ENCODE measurements at places on chromosomes 2 and 18.
A peak's percentile ranks its signal among the peaks of the same experiment; 100 is the strongest.

DNA sequence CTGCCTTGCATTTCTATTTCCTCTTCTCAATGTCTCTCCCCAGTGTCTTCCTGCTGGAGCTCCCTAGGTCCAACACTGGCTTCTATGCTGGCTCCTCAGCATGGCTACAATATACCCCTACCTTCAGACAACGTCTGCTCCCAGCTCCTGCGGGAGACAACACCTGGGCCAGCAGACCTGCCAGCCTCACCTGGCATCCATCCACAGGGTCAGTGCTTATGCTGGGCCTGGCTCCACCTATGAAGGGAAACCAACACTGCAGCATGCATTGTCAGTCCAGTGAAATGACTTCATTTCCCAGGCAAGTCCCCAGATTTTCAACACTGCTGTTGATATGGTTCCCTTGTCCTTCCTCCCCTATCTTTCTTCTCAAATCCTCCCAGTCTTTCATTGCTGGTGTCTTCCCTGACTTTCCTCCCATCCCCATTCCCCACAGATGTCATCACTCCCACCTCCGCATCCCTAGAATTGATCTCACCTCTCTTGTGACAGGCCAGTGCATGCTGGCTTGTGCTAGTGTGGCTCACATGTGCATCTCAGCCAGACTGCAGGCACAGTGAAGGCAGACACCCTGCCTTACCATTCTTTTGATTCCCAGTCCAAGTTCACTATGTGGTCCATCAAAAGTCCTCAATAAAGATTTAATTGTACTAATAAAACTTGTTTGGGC is 98.0 kb downstream of the MYO5B start:
- no peak for DNase-seq

GRCh38 chr18:55384551-55385275 is 203.3 kb downstream of the TCF4 start:
- peak; percentile 29 for DNase-seq

- no peak for DNase-seq
Observed at GRCh38 chr2:102181919-102182635, 4.7 kb upstream of the IL1RL2 start.

- peak; percentile 65 for DNase-seq
Observed at GRCh38 chr2:20106746-20107145, 55.3 kb upstream of the LAPTM4A start.

GRCh38 chr2:172440795-172441194 is 13.4 kb downstream of the ITGA6 start:
- no peak for DNase-seq

- DNase-seq, result no peak
Observed at GRCh38 chr2:239518286-239519088, 117.7 kb upstream of the HDAC4 start.

GRCh38 chr2:39728941-39729351 is 50.1 kb downstream of the THUMPD2 start:
- DNase-seq, result peak; percentile 60

- no peak for DNase-seq
Observed at GRCh38 chr2:72090781-72091482, 56.7 kb downstream of the CYP26B1 start.

- no peak for DNase-seq
Observed at GRCh38 chr18:23933407-23933806, 81.1 kb upstream of the TTC39C start.

DNA sequence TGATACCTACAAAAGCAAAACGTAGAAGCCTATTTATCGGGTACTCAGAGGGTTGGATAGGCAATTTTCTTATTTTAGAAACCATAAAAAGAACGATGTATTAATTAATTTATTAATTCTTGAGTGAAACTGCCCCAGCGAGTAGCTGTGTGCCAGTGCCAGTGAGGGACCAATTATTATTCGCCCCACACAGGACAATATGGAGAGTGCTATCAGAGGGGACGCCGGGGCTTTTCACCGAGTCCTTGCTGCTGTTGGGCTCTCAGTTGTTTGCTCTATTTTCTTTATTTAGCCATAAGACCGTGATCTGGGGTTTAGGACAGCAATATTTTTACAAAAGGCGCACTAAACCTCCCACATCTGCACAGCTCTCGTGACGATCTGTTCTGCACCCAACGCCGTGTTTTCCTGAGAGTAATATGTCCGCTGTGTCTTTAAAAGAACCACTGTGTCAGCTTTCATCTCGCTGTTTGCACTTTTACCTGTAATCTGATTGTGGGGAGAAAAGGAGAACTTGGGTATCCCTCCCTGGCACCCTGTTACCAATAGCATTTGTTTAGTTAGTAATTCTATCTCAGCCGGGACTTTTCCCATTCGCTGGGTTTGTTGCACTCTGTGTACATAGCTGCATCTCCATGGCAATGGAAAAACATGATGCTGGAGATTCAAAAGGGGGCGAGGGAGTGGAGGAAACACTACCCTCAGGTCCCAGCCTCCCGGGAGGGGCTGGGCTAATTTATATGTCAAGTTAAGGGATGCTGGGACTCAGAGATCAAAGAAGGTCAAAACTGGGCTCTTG is 30.1 kb upstream of the ZNF516 start:
- no peak for DNase-seq

DNA sequence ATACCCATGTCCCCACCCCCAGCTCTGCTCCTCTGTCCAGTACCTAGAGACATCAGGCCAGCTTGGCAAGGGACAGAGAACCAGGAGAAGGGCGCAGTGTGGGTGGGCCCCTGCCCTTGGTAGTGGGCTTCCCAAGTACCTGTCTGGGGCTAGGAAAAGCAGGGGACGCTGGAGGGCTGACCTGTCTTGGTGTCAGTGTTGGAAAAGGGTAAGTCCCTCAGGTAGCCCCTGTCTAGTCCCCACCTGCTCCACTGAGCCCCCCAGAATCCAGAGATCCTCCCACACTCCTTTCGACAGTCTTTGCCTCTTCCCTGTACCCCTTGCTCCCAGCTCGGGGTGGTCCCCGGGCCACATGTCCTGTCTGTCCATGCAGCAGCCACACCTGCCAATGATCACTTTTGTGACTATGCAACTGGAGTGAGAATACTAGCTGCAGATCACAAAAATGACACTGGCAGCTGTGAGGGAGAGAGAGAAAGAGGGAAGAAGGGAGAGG is 14.6 kb downstream of the DNAJB2 start:
- DNase-seq, result no peak

DNA sequence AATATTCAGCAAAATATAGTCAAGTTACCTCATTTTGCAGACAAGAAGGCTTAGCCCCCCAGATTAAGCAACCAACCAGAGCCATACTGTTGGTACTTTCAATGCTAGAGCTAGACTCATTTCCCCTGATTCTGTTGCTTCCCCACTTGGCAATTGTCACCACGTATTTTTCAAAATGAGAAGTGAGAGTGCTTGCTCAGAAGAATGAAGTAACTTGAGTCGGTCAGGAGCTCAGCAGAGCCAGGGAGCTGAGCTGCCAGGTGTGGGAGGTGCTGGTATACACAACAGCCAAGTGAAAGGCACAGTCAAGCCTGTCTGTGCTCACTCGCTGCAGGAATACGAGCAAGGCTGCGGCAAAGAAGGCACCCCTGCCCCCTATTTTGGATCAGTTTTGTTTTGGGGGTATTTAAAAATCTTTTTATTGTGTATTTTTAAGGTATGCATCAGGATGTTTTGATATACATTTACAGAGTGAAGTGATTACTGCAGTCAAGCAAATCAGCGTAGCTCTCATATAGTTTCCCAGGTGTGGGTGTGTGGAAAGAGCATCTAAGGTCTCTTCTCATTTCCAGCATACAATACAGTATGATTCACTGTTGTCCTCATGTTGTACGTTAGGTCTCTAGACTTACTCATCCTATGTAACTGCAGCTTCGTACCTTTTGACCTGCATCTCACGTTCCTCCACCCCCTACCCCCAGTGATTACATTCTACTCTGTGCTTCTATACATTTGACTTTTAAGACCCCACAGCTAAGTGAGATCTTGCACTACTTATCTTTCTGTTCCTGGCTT is 62.4 kb downstream of the MRPS9 start:
- DNase-seq, result no peak

GRCh38 chr18:7898181-7898580 is 331.1 kb downstream of the PTPRM start:
- DNase-seq, result no peak
